ENCODE measurements at places on chromosomes 6 and 20.

DNA sequence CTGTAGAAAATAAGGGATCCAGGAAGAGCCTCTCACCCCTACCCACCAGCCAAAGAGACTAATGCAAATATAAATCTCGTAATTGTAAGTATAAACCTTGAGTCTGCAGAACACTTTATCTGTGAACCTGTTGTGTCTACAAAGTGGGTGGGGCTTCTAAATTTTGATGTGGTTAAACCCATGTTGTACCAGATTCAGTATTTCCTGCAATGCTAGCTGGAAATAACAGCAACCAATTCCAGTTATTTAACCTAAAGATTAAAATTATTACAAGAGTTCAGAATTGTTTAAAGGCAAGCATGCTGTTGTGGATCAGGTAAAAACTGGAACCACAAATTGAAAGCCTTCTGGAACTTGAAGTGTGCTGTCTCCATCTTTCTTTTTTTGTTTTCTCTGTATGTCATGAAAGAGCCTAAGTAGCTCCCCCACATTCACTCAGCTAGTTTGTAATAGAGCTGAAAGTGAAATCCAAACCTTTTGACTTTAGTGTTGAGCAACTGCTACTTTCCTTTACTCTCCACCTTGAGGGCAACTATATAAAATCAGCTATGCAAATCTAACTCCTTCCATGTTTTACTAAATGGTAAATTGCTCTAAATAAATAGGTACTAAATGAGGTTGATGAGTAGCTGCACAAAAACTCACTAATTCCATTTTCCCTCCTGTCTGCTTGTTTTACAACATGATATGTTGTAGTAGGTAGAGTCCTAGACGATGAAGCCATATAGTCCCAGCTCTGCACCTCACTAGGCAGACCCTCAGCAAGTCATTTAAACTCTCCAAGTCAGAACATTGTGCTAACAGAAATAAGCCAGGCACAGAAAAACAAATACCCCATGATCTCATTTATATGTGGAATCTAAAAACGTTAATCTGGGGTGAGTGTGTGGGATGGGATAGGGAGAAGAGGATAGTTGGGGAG lies 17.9 kb upstream of the THEMIS start:
- no peak for DNase-seq

DNA sequence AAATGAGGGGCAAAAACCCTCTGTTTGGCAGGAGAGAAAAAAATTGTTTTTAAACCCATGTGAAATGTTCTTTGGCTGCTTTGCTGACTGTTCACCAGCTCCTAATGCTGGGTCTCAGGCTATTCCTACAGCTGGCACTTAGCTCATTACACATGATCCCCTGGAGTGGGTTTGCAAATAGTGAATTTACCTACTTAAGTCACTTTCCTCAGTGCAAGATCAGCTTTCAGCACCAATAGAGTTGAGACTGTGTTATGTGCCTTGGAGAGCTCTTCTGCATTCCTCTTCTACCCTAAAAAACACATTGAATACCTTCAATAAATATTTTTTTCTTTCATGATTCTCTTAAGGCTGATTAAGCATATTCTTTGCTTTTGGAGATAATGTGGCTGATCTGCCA lies 58.4 kb upstream of the PRDM1 start:
- no peak for DNase-seq

DNA sequence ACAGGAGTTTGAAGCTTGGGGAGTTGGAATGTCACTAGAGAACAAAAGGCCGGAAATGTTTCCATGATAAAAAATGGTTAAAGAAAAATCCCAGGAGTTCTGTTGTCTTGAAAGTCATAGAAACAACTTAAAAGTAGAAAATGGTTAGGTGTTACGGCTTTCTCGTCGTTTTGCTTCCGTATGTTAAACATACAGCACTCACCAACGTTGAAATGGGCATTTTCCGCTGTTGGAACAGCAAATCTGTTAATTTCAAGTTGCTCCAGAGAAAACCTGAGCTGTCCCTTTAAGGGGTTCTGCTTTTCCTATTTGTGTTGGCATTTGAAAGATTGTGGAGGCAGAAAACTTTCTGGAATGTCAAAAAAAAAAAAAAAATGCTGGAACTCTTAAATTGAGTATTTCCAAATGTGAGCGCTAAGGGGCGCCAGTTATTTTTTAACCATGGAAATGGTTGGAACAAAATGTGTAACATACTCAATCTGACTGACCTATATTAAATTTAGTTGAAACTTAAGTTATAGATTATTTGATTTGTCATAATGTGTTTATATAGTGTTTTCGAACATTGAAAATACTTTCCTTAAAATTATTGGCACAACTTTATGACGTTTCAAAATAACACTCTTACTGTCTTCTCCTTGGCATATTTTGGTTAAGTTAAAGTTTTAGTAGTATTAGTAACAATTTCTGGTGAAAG lies 2.2 kb downstream of the QKI start:
- peak; percentile 53 for DNase-seq

DNA sequence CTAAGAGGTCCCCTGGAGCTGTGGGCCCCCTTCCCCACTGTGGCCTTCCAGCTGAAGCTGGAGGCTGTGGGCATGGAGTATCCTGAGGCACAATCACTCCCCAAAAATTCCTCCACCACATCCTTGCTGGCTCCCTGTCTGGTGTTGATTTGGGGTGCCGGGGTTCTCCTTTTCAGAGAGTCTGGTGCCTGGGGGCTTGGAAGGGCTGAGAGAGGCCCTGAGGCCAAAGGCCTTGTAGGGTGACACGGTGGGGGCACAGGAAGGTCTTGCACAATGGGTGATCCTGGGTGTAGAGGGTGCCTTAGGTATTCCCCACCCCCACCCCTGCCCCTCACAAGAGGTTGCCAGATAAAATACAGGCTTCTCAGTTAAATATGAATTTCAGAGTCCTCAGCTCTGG lies 33.2 kb upstream of the VEGFA start:
- no peak for DNase-seq

- DNase-seq = no peak
Measured at GRCh38 chr6:40482532-40482931, 104.6 kb downstream of the LRFN2 start.

DNA sequence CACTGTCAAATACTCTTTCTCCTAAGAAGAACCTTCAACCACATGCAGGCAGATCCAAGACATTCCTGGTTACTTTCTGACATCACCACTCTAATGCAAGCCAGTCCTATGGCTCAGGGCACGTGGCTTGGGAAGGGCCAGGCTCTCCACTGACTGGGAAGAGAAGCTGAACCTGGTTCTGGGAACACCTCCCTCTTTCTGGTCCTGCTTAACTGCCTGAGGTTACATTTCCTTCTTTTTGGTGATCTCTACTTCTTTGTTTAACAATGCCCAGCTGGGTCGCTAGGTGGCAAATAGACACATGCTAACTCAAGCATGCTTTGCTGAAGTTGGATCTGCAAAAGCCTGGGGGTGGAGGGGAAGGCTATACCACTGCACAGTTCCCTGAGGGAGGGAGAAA lies 249.8 kb downstream of the GMDS start:
- no peak for DNase-seq

- peak; percentile 70 for DNase-seq
Measured at GRCh38 chr6:52390361-52390727, 28.4 kb downstream of the PAQR8 start.

- DNase-seq = no peak
Measured at GRCh38 chr20:49838546-49838945, 25.9 kb downstream of the SLC9A8 start.

- no peak for DNase-seq
Measured at GRCh38 chr6:162864911-162865310, 137.1 kb downstream of the PACRG start.

GRCh38 chr6:157966589-157966977 lies 15.1 kb upstream of the SYNJ2 start:
- no peak for DNase-seq

- no peak for DNase-seq
Measured at GRCh38 chr6:16719488-16719887, 41.8 kb downstream of the ATXN1 start.

- DNase-seq = no peak
Measured at GRCh38 chr6:41367061-41367460, 31.7 kb downstream of the NCR2 start.

DNA sequence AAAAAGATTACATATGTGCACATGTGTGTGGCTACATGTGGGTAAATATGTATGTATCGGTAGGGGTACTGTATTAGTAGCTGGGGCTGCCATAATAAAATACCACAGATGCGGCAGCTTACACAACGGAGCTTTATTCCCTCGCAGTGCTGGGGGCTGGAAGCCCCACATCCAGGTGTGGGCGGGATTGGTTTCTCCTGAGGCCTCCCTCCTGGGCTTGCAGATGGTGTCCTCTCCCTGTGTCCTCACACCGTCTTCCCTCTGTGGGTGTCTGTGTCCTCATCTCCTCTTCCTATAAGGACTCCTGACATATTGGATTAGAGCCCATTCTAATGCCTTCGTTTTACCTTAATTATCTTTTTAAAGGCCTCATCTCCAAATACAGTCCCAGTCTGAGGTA lies 97.7 kb downstream of the LY86 start:
- no peak for DNase-seq

GRCh38 chr6:154550779-154551178 lies 40.3 kb upstream of the CNKSR3 start:
- DNase-seq = no peak
